MV-4-11 (cell line): ENCODE measurements at places on chromosomes 7 and 10.

GRCh38 chr7:149669121-149669818, 104.1 kb downstream of the ZNF467 start:
- peak; percentile 20 for DNase-seq

DNA sequence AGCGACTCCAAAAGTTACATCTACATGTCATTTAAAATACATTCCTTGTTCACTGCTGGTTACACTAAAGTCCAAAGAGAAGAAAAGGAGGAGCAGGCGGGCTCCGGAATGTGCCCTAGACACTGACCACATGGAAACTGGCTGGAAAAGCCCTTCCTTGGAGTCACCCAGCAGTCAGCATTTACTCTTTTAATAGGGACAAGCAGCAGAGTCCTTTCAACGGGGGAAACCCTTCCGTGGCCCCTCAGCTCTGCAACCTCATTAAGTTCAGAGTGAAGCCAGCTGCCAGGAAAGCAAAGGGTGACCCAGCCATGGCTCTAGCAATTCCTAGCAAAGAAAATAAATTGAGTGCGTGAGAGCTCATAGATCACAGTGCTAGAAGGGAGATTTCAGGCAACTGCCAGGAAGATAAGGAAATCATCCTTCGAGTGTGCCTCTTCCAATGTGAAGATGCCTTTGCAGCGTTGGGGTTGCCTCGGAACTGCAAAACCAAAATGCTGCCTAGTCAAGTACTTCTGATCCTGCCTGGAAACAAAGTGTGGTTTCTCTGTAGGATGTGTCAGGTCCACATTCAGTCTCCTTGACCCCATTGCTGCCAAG, 101.6 kb downstream of the SORBS1 start:
- DNase-seq, result no peak

GRCh38 chr7:15130666-15131541, 228.4 kb upstream of the DGKB start:
- no peak for DNase-seq

- no peak for DNase-seq
Measured at GRCh38 chr10:98664329-98665042, 217.8 kb upstream of the HPS1 start.

DNA sequence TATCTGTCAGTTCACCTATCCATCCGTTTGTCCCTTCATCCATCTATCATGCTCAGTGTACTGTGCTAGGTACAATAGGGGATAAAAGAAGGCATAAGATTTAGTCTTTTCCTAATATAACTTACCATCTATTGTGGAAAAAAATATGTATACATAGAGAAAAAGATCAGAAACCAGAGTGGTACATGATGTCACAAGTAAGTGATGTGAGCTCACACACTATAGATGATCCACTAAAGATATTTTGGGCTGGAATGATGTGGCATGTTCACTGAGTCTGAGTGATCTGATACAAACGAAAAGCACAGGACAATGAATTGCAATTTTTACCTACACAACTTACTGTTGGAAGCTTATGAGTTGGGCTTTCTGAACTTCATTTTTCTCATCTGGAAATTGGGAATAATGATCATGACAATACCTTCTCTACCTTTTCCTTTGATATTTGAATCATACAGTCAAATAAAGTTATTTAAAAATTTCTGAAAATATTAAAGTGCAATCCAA, 2.7 kb upstream of the TFAM start:
- DNase-seq, result no peak

DNA sequence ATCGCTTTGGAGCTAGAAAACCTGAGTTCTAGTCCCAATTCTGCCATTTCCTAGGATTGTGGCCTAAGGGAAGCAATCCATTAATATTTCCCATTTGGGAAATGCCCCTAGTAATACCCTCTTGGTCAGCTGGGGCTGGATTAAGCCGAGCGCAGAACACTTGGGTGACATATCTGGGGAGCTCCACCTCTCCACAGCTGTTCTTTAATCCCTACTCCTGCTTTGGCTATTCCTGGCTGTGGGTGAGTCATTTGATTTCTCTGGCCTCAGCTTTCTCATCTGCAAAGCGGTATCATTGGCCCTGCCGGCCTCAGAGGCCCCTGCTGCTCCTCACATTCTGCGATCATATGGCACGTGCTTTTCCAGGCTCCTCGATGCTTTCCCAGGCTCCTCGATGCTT, 108.3 kb downstream of the BUB3 start:
- no peak for DNase-seq

- no peak for DNase-seq
Measured at GRCh38 chr7:55975988-55976633, 11.7 kb downstream of the NIPSNAP2 start.

GRCh38 chr7:46256870-46257661, 336.0 kb upstream of the IGFBP3 start:
- no peak for DNase-seq

DNA sequence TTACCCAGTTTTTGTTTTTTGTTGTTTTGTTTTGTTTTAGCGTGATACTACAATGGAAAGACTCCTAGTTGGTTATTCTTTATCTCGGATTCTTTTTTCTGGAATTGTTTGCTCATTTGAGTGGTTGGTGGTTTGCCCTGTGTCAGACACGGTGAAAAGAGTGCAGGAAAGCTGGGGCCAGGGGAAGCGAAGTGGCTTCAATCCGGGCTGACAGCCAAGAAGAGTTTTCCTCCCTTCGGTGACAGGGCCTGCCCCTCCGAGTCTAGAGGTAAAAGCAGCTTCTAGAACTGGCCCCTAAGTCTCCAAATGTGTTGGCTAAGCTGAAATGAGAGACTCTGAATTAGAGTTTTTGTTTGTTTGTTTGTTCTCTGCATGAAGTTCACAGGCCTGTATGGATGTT, 5.7 kb upstream of the AP5Z1 start:
- no peak for DNase-seq

DNA sequence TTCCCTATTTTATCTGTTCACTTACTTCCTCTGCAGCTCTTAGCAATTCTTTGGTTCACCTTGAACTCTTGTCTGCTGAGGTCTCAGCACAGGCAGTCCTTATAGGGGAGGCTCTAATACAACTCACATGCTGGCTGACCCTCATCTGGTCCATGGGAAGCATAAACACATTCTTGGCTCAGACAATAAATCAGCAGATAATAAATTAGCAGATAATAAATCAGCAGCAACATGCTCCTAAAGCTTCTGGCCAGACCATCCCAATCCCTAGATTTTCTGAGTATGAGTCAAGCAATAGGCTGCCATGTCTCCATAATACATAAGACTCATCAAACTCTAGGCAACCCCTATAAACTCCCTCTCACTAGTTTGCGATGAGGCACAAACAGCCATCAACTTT, 208.6 kb upstream of the STEAP4 start:
- no peak for DNase-seq

GRCh38 chr7:72503644-72504043, 91.5 kb upstream of the CALN1 start:
- DNase-seq, result no peak

DNA sequence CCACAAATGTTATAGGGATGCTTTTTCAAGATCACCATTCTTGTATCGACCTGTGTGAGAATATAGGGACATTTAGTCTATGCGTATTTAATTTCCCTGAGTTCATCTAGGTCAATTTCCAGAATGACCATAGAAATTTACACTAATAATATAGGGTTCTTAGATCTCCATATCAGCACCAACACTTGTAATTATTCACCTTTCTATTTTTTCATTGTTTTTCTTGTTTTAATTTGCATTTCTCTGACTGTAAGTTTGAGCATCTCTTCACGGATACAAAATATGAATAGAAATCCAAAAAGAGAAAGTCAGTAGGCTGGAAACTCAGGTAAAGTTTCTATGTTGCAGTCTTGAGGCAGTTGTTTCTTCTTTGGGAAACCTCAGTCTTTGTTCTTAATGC, 134.8 kb downstream of the CREB5 start:
- no peak for DNase-seq

- DNase-seq, result no peak
Measured at GRCh38 chr10:36254199-36254598, 612.1 kb upstream of the FZD8 start.

GRCh38 chr10:75080554-75080953, 30.9 kb upstream of the SAMD8 start:
- DNase-seq, result no peak

GRCh38 chr7:26102176-26102575, 49.8 kb upstream of the NFE2L3 start:
- no peak for DNase-seq

DNA sequence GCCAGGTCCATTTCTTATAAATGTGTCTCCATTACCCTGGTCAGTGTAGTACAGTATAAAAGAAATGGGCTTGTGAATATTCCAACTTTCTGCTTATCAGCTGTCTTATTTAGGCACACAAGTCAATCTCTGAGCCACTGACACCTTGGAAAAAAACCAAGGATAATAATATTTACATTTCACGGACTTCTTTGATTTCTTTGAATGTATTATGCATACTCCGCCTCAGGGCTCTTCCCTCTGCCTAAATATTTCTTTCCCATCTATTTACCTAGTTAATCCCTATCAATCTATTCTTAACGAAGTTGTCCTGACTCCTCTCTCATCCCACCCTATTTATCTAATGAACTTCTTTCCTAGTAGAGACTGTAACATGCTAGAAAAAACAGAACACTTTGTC, 253.8 kb downstream of the CRPPA start:
- no peak for DNase-seq

DNA sequence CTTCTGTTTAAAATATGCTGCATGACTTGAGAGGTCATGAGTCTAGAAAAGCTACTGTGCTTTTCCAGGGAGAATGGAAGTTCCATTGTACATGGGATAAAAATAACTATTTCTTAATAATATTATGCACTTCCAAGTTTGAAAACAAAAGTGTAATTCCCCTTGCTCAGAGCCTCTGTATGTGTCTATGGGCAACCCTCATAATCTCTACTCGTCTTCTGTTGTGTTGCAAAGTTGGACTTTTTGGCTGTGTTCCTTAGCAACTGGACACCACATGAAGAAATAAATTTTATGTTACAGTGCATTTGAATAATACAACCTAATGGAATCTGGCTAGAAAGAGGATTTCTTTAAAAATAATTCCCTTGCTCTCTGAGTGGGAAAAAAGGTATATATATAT, 242.6 kb downstream of the TWIST1 start:
- no peak for DNase-seq

DNA sequence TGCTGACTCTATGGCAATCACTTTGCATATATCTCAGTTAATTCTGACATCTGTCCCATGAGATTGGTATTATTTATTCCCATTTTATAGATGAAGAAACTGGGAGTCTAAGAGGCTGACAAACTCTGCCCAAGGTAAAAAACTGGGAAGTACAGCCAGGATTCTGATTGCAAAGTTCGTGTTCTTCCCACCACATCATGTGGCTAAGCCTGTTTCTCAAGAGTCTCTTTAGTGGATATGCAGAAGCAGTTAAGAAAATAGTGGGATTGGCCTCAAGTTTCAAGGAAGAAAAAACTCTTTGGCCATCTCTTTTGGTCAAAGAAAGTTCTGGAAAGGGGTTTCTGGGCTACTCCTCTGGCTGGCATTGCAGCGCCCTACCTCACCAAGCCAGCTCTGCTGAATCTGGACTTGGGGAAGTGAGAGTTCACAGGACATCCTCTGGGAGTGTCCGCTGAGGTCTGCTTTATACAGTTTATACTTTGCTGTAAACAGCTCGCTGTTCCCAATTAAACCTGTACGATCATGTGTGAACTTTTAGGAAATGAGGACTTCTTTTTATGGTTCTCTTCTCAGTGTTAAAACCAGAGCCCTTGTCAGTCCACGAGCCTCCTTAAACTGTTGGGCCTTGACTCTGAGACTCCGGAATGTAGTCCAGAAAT, 12.2 kb upstream of the BMPR1A start:
- DNase-seq, result no peak

GRCh38 chr7:39688611-39689480, 65.5 kb downstream of the RALA start:
- no peak for DNase-seq

GRCh38 chr7:24384362-24385030, 100.5 kb downstream of the NPY start:
- no peak for DNase-seq

GRCh38 chr7:129045682-129046081, 9.2 kb downstream of the TNPO3 start:
- DNase-seq, result no peak

DNA sequence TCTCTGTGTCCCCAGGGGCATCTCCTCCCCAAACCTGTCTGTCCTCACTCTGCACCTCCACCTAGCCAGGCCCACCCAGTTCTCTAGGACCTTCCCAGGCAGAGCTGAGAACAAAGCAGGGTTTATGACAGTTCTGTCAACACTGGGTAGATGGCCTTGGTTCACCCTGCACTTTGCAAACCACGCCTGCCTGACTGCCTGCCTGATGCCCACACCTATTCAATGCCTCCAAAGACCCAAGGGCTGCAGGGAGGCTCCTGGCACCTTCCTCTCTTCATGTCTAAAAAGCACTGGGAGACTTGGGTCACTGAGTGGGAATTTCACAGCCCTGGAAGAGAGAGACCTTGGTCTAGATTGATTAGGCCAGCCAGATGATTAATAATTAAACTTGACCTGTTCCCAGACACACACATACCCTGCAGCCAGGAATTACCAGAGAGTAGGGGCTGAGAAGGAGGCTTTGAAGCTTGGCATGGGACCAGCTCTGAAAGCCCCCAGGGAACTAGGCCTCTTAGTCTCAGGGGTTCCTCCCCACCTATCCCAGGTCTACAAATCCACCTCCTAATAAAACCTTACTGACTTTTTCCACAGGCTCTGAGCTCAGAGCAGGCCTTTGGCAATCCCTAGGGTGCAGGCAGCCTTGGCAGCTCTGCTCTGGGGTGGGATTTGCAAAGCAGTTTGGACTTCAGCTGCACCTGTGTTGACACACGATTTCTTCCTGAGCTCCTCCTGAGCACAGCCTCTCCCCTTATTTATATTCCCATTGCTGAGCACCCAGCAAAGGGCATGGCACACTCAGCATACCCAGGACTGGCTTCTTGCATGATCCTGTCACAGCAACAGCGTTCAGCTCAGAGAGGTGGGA, 25.7 kb upstream of the PDCD4 start:
- no peak for DNase-seq

- no peak for DNase-seq
Measured at GRCh38 chr7:98250789-98251188, 1.2 kb downstream of the TECPR1 start.

- DNase-seq, result peak; percentile 73
Measured at GRCh38 chr7:31875424-31875823, 188.4 kb downstream of the PPP1R17 start.

DNA sequence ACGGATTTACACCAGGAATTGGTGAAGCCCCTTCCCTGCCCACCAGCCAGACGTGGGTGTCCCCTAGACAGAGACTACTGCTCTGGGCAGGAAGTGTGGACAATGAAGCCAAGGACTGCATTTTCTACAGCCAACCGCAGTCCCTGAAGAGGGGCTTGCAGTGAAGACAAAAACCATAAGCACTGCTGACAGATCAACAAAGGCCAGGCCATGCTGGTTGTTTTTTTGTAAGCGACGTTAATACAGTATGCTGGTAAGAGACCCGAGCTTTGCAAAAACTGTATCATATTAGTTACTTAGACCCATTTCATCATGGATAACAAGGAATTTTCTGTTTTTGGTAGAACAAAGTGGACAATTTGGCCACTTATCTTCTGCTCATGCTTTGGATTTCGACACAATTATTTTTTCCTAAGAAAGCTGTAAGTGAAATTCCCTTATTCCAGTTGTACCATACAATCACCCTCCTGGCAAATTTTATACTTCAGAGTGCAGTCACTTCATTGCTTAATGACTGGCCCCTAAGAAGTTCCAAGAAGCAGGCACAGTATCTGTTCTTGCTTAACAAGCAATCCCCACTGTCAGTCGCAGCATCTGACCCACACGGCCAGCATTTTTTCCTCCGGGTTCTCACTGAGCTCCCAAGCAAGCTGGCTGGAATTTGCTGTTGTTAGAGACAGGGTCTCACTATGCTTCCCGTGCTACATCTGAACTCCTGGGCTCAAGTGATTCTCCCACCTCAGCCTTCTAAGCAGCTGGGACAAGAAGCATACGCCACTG, 163.5 kb downstream of the PARD3 start:
- DNase-seq, result no peak
